ENCODE measurements at places on chromosomes 3 and 15. TPM values are rescaled to one million over a fixed set of nuclear protein-coding genes. Genes with fewer than 3 reads are reported as not detected.

GRCh38 chr3:13687517-13687943 lies 138.6 kb downstream of the FBLN2 start:
- H3K27me3 ChIP-seq: no peaks in the 10 kb centered on the region
- DNase-seq: no peak
- no peak overlapping the region for H3K27ac ChIP-seq
- no peaks in the 10 kb centered on the region for H3K4me1 ChIP-seq

DNA sequence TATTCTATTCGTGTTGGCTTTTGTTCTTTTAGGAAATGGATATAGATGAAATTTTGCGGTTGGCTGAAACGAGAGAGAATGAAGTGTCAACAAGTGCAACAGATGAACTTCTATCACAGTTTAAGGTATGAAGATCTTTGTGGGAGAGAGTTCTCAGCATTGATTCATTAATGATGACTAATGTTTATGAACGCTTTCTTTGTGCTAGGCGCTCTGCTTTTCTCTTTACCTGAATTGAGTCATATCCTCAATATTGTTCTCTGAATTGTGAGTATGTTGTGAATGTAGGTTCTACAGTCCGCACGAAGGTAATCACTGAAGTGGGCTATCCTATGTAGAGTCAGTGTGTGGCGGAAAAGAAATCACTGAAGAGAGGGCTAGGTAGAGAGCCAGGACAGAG lies 81.2 kb downstream of the CHD2 start:
- no peaks in the 10 kb centered on the region for H3K27me3 ChIP-seq
- peaks cover 46% of the 10 kb centered on the region for H3K36me3 ChIP-seq
- DNase-seq: no peak
- no peak overlapping the region for H3K4me3 ChIP-seq
- no peak overlapping the region for H3K27ac ChIP-seq

- no peak overlapping the region for H3K4me3 ChIP-seq
- H3K27ac ChIP-seq: no peak overlapping the region
- no peaks in the 10 kb centered on the region for H3K36me3 ChIP-seq
- H3K27me3 ChIP-seq: no peaks in the 10 kb centered on the region
- DNase-seq: no peak
- H3K4me1 ChIP-seq: peaks cover 32% of the 10 kb centered on the region
These were observed 30.7 kb upstream of the SNRK start for GRCh38 chr3:43255662-43256061.

DNA sequence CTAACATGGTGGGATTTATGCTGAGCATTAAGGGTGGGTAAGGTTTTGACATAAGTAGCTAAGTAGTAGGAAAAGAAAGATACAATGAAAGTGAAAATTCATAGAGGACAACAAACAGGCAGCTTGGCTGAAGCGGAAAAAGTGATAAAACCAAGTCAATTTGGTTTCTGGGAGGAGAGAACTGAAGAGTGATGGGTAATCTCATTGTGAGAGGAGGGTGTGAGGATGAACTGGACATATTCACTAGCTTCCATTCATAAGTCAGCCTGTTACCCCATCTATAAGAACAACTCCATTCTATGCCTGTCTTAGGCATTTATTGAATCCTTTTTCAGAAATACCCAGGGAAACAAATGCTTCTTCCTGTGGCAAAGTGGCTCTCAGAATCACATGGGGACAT lies 67.1 kb upstream of the BBX start:
- H3K27ac ChIP-seq: no peak overlapping the region
- H3K36me3 ChIP-seq: no peaks in the 10 kb centered on the region
- no peak overlapping the region for H3K4me3 ChIP-seq
- DNase-seq: no peak
- H3K27me3 ChIP-seq: no peaks in the 10 kb centered on the region

GRCh38 chr3:49470714-49471420 lies 800 bp downstream of the DAG1 start:
- peak overlapping the region; percentile 80 for H3K27ac ChIP-seq
- DNase-seq: peak; percentile 63
- 0 out of 2 replicates have a peak, but pooled peaks cover 3% of the 10 kb centered on the region for H3K36me3 ChIP-seq
- H3K4me1 ChIP-seq: peaks cover 23% of the 10 kb centered on the region

GRCh38 chr3:7977245-7978086 lies 524.2 kb upstream of the LMCD1 start:
- no peaks in the 10 kb centered on the region for H3K36me3 ChIP-seq
- H3K27me3 ChIP-seq: no peaks in the 10 kb centered on the region
- H3K27ac ChIP-seq: no peak overlapping the region
- H3K4me1 ChIP-seq: peaks cover 6% of the 10 kb centered on the region
- DNase-seq: peak; percentile 63

The SCN5A gene
- not detected for total RNA-seq

The CCDC54 gene
- total RNA-seq: not detected

The GP9 gene
- not detected for total RNA-seq

The LIPH gene
- not detected for total RNA-seq

The CSPG4 gene
- total RNA-seq: 0.11 TPM

Measured in Karpas-422 (cell line).